ENCODE measurements at places on chromosomes 2 and 18. TPM values are rescaled to one million over a fixed set of nuclear protein-coding genes. Genes with fewer than 3 reads are reported as not detected.

C1GALT1C1L gene
- total RNA-seq, result 1.1 TPM

TTC39C gene
- 24.1 TPM for total RNA-seq

RBMS1 gene
- total RNA-seq, result 22.0 TPM

TRIM43B gene
- total RNA-seq, result 0.29 TPM

INHBB gene
- total RNA-seq, result 0.19 TPM

COLEC12 gene
- 2.4 TPM for total RNA-seq

XDH gene
- 4.3 TPM for total RNA-seq

C2orf15 gene
- 0.41 TPM for total RNA-seq

HADHA gene
- 113 TPM for total RNA-seq

C2orf68 gene
- 31.9 TPM for total RNA-seq

INPP5D gene
- 0.72 TPM for total RNA-seq

PPP1R1C gene
- 4.6 TPM for total RNA-seq

DCAF17 gene
- total RNA-seq, result 2.7 TPM

LYG2 gene
- total RNA-seq, result 0.72 TPM

SPATA3 gene
- not detected for total RNA-seq

ELOA2 gene
- total RNA-seq, result not detected

PARD6G gene
- 3.1 TPM for total RNA-seq

STARD6 gene
- total RNA-seq, result 0.29 TPM

CD8A gene
- total RNA-seq, result 0.08 TPM

POMC gene
- total RNA-seq, result not detected

OTX1 gene
- 1.5 TPM for total RNA-seq

MAB21L4 gene
- total RNA-seq, result not detected

ZSWIM2 gene
- not detected for total RNA-seq

CFAP65 gene
- total RNA-seq, result not detected

ST6GAL2 gene
- not detected for total RNA-seq

CD207 gene
- total RNA-seq, result 0.11 TPM

POTEJ gene
- total RNA-seq, result 0.03 TPM

ANKAR gene
- total RNA-seq, result 1.1 TPM

C2orf66 gene
- 0.15 TPM for total RNA-seq

ALMS1 gene
- 26.5 TPM for total RNA-seq

SANBR gene
- 3.2 TPM for total RNA-seq

PLEK gene
- total RNA-seq, result not detected

FRZB gene
- not detected for total RNA-seq

CXCR1 gene
- total RNA-seq, result not detected

MDH1B gene
- total RNA-seq, result 0.93 TPM

OSR1 gene
- not detected for total RNA-seq

LYPD1 gene
- 29.0 TPM for total RNA-seq

RAX gene
- not detected for total RNA-seq

IL36RN gene
- not detected for total RNA-seq

ARHGAP28 gene
- 2.9 TPM for total RNA-seq

SLC20A1 gene
- total RNA-seq, result 209 TPM

CCDC85A gene
- total RNA-seq, result not detected
